ENCODE measurements at places on chromosomes 7 and 10.

DNA sequence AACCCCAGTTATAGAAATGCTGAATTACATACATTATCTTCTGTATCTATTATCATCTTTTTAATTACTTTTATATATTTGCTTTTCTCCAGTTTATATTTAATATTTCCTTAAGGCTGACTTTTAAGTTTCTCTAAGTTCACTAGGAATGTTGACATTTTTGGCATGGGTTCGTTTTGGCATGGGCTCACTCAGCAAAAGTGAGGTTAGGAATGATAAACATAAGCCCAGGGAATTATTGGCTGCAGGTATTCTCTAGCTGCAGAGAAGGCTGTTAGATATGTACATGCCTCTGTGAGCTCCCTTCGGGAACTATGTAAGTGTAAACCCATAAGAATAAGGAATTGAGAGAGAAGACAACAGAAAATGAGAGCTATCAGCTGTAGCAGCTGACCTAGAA, 63.6 kb upstream of the RAB18 start:
- no peak for DNase-seq

GRCh38 chr10:619710-620109, 69.8 kb downstream of the DIP2C start:
- no peak for DNase-seq

DNA sequence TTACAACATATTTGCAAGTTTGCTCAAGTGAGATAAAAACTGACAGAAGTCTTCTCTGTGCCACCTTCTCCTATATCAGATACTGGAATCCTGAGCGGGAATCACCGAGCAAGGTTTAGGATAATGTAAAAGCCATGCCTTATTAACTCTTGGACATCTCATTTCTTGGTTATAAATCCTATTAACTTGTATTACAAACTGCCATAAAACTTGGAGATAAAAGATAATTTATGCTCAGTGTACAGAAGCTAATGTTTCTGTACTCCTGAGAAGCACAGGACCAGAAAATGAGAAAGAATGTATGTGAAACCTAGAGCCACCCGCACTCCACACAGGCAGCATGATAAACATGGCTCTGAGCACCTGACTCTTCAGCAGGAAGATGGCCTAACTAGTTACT, 181.2 kb upstream of the NOBOX start:
- DNase-seq = no peak

- DNase-seq = no peak
Observed at GRCh38 chr7:73985737-73986141, 42.2 kb upstream of the ELN start.

DNA sequence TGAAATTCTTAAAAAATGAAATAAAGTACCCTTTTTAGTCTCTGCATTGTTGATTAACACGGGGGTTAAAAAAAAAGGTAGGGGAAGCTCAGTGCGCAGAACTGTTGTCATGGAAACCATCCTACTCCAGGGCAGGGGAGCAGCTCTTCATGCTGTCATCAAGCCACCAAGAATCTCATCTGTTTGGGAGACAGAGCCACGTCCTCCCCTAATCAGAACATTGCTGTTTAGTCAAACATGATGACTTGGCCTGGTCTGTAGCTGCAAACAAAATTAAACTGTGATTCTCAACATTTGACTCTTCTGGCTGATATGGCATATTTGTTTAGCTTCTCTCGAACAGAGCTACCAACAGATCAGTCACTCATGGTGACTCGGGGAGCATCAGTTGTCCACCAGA, 254.4 kb upstream of the KLF14 start:
- no peak for DNase-seq

DNA sequence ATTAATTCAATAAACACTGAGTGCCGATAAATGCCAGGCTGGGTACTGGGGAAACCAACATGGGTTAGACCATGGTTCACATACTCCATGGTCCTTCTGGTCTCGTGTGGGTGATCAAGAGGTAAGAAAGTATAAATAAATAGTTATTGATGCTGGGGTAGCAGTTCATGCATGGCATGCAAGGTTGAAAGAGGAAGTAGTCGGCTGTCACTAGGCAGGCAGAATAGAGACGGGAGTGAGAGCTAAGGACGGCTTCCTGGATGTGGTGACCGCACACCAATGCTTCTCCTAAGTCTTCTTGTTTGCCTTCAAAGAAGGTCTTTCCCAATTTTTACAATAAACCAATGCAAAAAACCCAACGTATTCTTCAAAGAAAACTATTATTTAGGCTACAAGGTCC, 208.6 kb downstream of the ADAM12 start:
- DNase-seq = no peak

GRCh38 chr7:100080907-100081534, 502 bp downstream of the ZNF3 start:
- DNase-seq = no peak

DNA sequence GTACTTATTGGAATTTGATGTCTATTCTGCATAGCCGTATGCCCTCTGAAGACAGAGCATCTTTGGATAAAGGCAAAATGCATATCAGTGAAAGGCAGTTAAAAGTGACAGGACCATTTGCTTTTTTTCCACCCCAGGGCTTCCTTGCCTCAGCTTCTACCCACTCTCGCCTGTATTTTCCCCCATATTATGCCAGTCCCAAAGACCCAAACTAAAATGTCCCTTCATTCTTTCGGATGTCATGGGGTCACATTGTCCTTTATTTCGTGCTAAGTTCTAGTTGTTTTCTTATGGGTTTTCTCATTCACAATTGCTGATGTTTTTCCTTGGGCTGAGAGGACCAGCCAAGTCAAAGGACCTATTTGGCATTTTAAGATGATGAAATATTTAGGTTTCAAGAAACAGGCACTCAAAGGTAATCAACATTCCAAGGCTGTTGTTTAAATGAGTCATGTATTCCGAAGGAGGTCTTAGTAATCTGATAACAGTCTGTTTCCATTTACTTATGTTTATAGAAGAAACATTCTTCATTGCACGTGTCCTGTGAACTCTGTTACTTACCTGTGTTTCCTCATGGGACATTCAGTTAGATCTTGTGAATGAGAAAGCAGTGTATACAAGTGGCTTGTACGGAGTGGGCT, 74.1 kb downstream of the DNAH11 start:
- no peak for DNase-seq

GRCh38 chr10:71693377-71693776, 26.2 kb downstream of the C10orf105 start:
- DNase-seq = no peak

GRCh38 chr7:85749696-85750453, 563.0 kb upstream of the SEMA3D start:
- no peak for DNase-seq

DNA sequence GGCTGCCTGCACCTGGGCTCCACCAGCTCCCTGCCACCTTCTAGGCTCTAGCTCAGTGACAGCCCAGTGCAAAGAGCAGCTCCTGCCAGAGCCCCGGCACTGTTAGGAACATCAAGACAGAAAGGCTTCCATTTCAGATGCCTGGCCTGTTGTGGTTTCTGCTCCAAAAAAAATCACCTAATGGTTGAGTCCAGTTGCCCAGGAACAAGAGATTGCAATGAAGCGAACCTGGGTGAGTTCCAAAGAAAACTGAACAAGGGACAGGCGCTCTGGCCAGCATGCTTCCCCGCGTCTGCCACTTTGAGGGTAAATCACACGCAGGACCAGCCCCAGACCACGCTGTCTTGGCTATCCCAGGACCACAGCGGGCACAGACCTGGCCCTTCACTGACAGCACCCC, 47.0 kb upstream of the RASGEF1A start:
- DNase-seq = no peak

DNA sequence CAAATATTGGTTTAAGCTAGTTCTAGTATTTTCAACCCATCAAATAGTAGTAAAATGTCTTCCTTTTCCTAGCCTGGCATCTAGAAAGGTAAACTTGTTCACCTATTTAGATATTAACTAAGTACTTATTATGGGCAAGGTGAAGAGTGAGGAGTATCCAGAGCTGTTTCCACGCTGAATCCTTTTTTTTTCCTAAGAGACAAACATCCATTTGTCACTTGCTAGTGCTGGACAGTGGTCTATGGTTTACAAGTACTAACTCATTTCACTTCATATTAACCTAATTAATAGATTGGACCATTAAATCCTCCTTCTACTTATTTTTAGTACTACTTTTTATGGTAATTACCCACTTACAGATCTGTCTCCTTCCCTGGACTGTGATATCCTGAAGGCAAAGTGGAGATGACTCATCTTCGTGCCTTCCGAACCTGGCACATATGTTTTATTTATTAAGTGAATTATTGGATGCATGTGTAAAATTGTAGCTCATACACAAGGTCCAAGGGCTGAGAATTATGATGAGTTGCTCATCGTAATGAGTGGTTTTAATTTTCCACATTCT, 159.6 kb upstream of the IGFBP3 start:
- DNase-seq = no peak

DNA sequence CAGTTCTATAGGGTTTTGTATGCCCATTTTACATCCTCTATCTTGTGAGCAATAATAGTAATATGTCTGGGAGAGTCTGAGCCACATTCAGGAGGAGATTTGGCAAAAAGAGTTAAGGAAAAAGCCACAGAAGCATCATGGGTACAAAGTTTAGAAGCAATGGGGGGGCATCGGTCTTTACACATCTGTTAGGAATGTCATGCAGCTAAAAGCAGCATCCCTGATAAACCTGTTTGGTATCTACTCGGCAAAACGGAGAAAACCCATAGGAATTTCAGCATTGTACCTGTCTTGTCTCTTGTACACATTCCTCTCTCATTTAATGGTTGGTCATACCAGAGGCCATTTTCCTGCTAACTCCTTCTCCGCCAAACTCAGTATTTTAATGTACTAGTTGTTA, 12.5 kb upstream of the HERPUD2 start:
- no peak for DNase-seq

DNA sequence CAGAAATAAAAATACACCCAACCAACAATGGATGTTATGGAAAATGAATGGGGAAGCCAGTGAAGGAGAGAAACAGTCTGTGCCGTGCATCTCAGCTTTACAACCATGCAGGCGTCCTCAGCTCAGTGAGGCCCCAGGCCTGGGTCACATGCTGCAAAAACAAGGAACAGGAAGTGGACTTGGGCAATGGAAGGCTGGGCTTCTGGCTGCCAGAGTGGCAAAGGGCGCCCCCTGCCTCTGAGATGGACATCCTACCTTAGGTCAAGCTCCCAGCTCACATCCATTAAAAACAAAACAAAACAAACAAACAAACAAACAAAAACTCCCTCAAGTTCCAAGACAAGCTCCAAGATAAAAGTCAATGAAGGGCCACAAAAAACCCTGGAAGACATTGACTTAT, 54.7 kb upstream of the AFAP1L2 start:
- no peak for DNase-seq

DNA sequence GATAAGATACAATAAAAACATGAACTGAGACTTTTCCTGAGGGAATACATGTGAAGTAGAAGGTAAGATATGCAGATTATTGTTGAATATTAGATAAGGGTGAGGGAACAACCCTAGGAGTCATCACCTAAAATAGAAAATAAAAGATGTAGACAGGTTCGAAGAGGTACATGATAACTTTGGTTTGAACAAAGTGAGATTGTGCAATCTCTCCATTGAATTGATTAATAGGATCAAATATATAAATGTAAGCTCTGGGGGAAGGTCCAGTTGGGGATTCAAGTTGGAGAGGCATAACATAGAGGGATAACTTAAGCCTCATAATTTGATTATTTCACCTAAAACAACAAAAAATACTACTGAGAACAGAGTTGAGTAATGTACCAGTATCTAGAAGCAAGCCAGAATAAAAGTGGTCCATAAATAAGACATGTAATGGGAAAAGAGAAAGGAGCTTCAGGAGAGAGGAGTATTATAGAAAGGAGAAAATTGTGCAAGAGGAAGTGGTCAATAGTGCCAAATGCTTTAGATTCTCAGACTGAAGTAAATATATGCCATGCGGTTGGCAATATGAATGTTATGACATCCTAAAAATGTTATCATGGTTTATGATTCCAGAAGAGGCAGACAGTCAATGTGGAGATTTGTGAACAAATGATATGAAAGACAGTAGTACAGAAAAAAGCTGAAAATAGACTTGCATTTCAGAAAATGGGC, 282.3 kb upstream of the CHRM2 start:
- DNase-seq = no peak

GRCh38 chr10:3412646-3413045, 240.1 kb upstream of the PITRM1 start:
- no peak for DNase-seq

- no peak for DNase-seq
Observed at GRCh38 chr7:21947946-21948345, 2.2 kb upstream of the CDCA7L start.

DNA sequence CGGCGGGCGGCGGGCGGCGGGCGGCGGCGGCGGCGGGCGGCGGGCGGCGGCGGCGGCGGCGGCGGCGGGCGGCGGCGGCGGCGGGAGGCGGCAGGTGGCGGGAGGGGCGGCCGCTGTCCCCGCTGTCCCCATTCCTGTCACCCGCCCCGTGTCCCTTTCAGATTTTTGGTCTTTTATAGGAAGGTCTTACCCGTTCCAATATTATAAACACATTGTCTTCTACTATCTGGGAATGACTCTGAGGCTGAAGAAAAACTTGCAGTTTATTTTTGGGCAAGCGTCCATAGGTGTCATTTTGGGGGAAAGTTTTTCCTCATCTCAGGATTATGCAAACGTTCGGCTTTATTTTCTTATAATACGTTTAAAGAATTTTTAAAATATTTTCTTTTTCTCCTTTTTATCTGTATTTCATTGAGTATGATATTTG, 578 bp downstream of the ZNF713 start:
- DNase-seq = no peak

GRCh38 chr10:557792-558328, 131.6 kb downstream of the DIP2C start:
- DNase-seq = no peak

DNA sequence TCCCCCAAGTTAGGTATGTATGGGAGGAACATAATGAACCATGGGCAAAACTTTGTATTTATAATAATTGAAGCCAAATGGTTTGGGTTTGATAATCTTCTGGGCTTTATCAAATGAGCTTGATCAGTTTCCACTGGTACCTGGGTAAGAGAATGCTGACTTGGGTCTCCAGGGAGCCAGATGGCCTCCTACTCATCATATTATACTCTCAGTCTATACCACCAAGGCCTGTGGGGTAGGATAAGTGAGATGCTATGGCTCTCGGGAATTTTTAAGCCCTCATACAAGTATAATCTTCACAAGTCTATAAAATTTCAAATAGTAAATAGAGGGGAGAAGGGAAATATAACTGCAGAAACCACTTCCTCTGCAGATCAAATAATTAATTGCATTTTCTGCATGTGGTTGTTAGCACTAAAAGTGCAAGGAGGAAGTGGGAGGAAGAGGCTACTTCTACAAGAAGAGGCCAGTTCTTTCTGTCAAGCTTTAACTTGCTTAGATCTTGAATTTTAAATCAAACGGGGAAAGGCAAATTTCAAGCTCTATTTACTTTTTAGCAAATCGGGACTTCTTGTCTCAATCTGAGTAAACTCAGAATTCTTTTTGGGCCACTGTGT, 349.0 kb downstream of the SORCS1 start:
- no peak for DNase-seq

Data from stimulated activated CD4-positive, alpha-beta T cell treated with anti-CD3 and anti-CD28 coated beads, Interleukin-4, amount 100 ng/mL, for 4 hours (primary cell).